NCI-H526 (cell line): ENCODE measurements at places on chromosomes 1 and 21.

- no peak for DNase-seq
Measured at GRCh38 chr1:235878082-235878811, 11.5 kb upstream of the LYST start.

GRCh38 chr1:200374569-200375295 lies 35.1 kb downstream of the ZNF281 start:
- DNase-seq: no peak

DNA sequence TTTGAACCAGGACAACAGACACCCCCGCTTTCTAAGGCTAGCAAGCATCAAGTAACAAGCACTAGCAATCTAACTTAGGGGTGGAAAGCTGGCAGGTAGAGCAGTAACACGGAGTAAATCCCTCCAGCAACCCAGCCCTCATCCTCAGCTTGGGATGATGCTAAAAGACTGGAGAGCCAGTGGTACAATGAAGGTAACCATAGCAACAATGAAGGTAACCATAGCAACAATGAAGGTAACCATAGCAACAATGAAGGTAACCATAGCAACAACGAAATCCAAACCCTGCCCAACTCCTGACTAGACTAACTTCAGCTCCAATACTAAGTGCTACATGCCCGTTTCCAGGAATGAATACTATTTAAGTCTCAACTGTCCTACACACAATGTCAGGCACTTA lies 22.2 kb upstream of the EIF4G3 start:
- DNase-seq: no peak

- DNase-seq: peak; percentile 89
Measured at GRCh38 chr1:32773018-32773763, 44.0 kb downstream of the YARS1 start.

DNA sequence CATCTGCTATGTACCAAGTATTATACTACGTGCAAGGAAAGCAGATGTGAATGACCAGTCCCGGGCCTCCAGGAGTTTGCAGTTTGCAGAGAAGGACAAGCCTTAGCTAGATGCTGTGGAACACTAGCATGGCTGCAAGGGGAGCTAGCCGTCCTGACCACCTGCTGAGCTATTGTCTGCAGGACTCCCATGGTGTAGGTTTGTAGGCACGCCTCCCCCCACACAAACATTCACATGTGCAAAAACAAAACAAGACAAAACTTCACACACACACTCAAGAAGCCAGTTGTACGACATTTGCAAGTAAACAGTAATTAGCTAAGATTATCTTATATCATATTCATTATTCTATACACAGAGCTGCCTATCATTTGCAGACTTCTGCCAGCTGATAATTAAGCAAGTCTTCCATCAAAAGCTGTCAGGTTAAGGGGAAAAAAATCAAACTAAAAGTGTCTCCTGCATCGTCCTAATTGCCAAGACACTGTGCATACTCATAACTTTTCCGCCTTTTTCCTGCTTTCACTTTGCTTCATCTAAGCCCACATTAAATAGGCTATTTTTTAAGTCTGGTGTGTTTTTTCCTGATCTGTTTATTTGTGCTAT lies 10.7 kb upstream of the HNRNPU start:
- no peak for DNase-seq

DNA sequence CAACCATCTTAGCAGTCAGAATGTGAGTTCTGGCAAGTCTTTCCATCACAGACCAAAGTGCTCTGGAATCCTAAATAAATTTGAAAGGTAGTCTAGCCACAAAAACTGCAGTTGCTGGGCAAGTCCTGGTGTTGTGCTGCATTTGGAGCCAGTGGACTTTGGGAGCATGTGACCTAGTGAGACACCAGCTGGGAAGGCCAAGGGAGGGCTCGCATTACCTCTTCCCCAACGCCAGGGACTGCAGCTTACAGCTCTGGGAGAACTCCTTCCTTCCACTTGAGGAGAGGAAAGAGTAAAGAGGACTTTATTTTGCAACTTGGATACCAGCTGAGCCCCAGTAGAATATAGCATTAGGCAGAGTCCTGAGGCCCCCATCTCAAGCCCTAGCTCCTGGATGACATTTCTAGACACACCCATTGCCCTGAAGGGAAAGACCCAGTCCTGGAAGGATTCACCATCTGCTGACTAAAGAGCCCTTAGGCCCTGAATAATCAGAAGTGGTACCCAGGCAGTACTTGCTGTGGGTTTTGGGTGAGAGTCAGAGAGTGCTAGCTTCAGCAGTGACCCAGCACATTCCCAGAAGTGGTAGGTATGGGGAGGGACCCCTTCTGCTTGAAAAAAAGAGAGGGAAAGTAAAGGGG lies 190.7 kb downstream of the NUF2 start:
- DNase-seq: no peak
